Activated naive CD4-positive, alpha-beta T cell (primary cell): ENCODE measurements at places on chromosomes 12 and 14.

- no peak for DNase-seq
These were observed 176.7 kb upstream of the BCL2L14 start for GRCh38 chr12:11893998-11894397.

DNA sequence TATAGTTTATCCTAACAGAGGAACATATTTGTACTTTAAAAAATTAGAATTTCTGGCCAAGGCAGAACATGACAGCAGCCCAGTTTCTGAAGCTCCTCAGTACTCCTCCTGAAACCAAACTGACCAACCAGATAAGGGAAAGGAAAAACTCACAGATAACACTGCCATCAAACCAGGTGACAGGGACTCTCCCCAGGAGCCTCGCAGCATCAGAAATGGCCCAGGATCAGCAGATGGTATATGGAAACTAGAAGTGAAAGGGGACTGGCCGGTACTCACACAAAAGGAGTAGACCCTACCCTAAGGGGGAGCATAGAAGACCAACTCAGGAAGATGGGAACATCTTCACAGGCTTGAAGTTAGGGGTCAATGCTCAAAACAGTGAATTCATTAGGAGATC lies 22.0 kb downstream of the GALC start:
- DNase-seq = no peak

DNA sequence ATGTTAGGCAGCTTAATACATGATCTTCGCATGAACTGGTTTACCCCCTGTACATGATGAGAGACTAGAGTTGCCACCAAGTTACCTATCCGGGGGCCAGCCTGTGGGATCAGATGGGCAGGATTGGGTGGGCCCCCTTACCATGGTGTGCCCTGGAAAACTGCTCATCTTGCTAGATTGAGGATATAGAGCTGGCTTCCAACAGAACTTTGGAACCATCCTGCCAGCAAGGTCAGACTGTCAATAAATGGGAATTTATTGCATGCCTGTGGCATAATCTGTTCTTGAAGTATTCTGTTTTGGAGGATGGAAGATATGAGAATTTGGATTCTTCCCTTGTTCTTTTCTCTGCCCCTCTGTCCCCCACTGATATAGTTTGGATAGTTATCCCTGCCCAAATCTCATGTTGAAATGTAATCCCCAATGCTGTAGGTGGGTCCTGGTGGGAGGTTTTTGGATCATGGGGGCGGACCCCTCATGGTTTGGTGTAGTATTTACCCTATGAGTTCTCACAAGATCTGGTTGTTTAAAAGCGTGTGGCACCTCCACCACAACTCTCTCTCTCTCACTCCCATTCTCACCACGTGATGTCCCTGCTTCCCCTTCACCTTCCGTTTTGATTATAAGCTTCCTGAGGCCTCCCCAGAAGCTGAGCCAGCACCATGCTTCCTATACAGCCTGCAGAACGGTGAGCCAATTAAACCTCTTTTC lies 3.7 kb upstream of the TM9SF1 start:
- DNase-seq = no peak

GRCh38 chr12:3165078-3165980 lies 88.2 kb downstream of the TSPAN9 start:
- DNase-seq = no peak

GRCh38 chr12:26791301-26791791 lies 41.6 kb downstream of the ITPR2 start:
- DNase-seq = no peak

- no peak for DNase-seq
These were observed 47.4 kb downstream of the TMEM117 start for GRCh38 chr12:43883311-43883710.

DNA sequence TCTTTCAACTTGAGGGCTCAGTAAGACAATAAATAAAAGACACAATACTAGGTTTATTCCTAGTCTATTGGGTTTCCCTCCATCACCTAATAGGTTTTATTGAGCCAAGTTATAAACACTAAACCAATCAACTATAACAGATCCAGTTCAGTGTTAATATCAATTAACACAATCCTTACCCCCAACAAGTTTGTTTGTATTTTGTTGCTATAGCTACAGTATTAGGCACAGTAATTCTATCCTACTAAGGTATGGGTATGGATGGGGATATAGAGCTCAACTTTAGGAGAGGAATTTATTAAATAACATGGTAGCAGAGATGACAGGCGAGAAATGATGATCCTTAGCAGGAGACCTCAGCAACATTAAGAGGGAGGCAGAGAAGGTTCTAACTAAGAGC lies 13.3 kb downstream of the PPP4R3A start:
- DNase-seq = no peak

DNA sequence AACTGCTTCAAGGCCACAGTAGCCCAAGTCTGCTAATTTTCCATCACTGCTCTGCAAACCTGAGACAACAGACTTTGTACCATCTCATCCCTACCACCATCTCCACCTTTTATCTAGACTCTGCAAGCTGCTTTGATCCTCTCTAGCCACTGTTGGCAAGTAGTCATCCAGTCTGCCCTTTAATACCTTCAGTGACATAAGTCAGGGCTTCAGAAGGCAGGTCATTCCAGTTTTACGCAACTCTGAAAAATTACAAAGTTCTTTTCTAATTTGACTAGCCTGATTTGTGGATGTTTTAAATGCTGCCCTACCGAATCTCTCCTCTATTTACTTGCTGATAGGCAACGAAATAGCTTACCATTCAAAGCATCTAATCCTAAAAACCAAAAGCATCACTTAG lies 2.8 kb downstream of the FERMT2 start:
- no peak for DNase-seq

DNA sequence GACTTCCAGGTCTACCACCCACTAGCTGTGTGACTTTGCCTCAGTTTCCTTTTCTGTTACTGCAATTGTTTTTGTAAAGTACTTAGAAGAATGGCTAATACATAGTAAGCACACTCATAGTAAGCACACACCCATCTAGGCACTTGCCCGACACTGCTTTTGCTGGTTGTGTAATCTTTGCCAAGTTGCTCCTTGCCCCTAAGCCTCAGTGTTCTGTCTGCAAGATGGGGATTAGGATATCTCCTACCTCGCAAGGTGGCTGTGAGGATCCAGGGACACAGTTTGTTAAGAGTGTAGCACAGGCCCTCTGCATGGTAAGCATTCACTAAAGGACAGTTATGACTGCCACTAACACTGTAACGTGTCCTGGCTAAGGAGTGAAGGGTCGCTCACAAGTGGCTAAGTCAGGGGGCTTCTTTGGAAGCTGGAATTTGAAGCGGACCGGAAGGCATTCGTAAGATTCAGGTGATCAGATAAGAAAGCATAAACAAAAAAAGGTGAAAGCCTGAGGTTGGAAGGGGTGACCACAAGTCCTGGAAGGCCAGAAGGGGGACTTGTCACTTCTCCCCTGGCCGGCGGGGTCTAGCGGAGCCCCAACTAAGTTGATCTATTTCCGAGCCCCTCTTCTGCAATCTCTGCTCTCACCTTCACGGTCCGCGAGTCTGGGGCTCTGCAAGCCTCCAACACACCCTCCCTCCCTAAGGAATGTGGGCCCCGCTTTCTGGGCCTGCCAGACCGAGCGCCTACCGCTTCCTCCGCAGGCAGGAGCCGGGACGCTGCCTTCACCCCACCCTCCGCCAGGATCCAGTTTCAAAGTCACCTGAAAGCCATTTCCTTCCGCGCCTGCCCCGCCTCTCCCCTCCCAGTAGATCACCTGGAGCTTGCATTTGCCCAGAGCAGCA lies 1.5 kb upstream of the PLEKHG3 start:
- no peak for DNase-seq

DNA sequence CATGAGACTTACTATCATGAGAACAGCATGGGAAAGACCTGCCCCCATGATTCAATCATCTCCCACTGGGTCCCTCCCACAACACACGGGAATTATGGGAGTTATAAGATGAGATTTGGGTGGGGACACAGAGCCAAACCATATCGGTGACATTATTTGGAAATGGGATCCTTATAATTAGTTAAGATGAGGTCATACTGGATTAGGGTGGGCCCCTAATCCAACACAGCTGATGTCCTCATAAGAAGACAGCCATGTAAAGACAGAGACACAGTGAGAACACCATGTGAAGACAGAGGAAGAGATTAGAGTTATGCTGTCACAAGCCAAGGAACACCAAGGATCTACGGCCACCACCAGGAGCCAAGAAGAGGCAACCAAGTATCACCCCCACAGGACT lies 161.7 kb downstream of the SPTSSA start:
- no peak for DNase-seq

DNA sequence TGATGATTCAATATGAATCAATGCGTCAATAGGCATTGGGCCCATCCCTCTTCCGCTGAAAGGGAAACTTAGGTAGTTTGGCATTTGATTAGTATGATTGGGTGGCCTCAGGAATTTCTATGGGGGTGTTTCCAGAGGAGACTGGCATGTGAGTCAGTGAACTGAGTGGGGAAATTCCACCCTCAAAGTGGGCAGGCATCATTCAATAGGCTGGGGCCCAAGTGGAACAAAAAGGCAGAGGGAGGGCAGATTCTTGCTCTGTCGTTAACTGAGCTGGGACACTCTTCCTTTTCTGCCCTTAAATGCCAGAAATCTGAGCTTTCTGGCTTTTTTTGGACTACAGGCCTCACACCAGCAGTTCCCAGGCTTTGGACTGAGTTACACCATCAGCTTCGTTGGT lies 373.5 kb downstream of the RPS29 start:
- no peak for DNase-seq

DNA sequence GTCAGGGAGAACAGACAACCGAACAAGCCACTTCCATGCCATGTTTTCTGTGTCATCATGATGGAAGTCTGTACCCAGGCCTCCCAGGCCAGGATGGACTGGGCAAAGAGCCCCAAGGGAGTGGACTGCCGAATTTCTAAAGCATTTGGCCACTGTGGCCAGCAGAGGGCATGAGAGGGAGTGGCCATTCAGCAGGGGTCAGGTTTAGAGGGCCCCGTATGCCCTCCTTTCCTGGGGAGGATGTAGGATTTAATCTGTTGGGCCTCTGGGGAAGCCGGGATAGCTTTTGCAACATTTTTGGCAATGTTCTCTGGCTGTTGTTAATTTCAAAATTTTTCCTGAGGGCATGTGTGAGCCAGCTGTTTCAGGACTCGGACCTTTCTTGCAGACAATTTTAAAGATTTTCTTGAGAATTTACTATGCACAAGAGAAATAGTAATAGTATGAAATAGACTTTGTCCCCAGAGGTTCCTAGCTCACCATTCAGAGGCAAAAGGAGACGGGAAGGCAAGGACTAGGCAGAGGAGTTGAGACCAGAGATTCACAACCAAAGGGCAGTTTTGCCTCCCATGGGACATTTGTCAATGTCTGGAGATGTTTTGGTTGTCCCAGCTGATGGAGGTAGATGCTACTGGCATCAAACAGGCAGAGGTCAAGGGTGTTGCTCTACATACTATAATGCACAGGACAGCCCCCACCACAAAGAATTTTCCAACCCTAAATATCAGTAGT lies 18.0 kb downstream of the ACACB start:
- no peak for DNase-seq

GRCh38 chr14:60217713-60218112 lies 31.3 kb upstream of the PPM1A start:
- no peak for DNase-seq
